ENCODE measurements at places on chromosomes 13 and 19. TPM values are rescaled to one million over a fixed set of nuclear protein-coding genes. Genes with fewer than 3 reads are reported as not detected.

The MRPL54 gene
- 58.9 TPM for total RNA-seq

The LRFN3 gene
- 11.7 TPM for total RNA-seq

The AKAP11 gene
- 28.4 TPM for total RNA-seq

The CCL25 gene
- not detected for total RNA-seq

The SYNE4 gene
- total RNA-seq: 0.29 TPM

The C19orf18 gene
- total RNA-seq: 2.5 TPM

The NLRP9 gene
- not detected for total RNA-seq

The ZNF28 gene
- total RNA-seq: 9.0 TPM

DNA sequence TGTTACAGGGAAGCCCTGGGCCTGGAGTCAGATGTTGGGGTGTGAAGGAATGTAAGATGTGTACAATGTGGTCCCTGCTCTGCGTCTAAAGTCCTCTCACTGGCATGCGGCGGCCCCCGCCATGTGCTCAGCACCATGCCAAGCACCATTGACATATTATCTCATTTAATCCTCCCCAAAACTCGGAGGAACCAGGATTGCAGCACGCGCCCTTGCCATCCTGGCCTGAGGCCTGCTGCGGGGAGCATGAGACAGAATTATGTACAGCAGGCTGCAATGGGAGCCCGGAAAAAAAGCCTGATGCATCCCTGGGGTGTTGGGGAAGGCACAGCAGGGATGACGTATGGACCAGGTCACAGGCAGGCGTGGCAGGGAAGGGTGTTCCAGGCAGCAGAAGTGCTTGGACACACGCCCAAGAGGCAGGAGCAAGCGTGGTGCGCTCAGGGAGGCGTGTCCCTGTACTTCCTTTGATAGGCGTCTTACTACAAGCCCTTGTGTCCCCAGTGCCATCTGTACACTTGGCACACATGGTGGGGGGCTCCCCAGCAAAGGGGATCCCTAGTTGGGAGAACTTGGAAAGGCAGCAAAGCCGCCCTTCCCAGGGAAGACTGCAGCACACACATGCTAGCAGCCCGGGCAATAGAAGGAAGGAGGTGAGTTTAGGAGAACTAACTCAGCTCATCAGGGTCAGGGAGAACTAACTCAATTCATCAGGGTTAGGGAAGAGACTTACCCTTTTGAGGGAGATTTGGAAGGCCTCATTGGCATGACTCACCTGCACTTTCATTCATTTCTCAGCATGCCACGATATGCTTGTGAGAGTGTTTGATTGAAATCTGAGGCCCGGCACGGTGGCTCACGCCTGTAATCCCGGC lies 3.4 kb downstream of the EVI5L start:
- no peak overlapping the region for H3K4me3 ChIP-seq
- DNase-seq: peak; percentile 92
- peaks cover 30% of the 10 kb centered on the region for H3K4me1 ChIP-seq
- H3K27ac ChIP-seq: no peak overlapping the region
- H3K36me3 ChIP-seq: no peaks in the 10 kb centered on the region

DNA sequence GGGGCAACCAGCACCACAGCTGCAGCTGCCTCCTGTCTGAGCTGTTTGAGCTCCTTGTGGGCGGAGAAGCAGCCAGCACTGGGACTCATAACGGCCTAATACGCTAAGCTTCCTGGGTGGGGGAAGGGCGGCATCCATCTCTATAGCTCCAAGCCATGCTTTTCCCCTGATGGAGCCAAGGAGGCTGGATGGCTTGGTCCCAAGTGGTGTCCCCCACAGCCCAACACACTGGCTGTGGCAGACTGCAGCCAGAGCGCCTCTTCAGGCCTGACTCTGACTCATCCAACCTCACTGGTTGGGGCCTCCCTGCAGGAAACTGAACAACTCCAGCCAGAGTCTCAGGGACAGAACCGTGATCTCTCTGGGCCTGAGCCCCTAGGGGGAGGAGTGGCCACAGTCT lies 537.3 kb downstream of the SUCLA2 start:
- no peak overlapping the region for H3K4me3 ChIP-seq
- no peaks in the 10 kb centered on the region for H3K27me3 ChIP-seq
- DNase-seq: no peak

- H3K27me3 ChIP-seq: peaks cover 25% of the 10 kb centered on the region
- H3K36me3 ChIP-seq: no peaks in the 10 kb centered on the region
- no peak overlapping the region for H3K27ac ChIP-seq
- no peak for DNase-seq
- peaks cover 15% of the 10 kb centered on the region for H3K4me1 ChIP-seq
Observed at GRCh38 chr13:24748061-24748400, 15.9 kb upstream of the RNF17 start.

DNA sequence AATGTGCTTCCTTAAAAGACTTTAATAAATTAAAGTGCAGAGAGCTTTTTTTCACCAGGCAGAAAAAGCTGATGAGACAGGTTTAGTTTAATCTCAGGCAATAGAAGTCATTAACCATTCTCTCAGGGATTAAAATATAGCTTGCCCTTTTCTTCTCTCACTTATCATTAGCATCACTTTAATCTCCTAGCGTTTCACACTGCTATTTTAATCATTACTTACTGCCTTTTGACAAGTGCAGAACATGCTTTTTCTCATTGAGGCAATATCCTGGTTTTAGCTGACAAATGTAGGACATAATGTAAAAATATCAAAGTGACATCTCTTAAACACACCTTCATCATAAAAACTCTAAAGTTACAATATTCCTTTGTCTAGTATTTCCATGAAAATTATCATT lies 94.6 kb downstream of the DACH1 start:
- no peak overlapping the region for H3K4me3 ChIP-seq
- H3K36me3 ChIP-seq: no peaks in the 10 kb centered on the region

DNA sequence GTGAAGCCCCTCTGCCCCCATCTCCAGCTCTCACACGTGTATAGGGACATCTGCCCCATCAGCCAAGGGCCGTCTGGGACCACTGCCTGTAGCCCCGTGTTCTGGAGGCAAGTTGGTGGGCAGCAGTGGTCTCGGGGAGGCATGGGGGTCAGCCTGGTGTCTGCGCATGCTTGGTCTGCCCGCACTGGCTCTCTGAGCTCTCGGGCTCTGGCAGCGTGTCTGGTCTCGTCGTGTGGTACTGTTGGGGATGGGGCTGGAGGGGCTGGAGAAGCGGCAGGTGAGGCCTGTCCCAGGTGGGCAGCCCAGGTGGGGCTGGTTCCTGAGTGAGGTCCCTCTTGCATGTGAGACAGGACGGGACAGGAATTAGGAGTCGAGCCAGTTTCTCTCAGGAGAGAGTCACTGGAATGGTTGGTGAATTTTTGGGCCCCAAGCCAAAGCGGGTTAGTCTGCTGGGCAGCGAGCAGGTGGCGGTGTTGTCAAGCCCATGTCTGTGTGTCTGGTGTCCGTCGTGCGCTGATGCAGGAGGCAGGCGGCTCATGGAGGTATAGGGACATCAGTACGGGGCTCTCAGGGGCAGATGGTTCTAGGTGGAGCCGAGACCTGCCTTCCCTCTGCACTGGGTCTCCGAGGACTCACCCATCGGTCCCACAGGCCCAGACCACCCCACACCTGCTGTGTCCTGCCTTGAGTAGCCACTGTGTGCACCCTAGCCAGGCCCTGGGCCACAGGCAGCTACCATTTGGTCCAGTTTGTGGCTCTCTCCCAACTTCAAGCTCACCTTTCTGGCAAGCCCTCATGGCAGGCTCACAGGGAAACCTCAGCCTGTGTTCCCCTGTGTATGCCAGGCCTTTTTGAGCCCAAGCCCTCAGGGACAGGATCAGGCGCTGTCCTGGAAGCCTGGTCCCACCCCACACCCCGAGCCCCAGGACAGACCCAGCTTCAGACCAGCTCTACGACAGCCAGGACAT lies 18.2 kb downstream of the COMP start:
- H3K4me1 ChIP-seq: no peaks in the 10 kb centered on the region
- no peak overlapping the region for H3K4me3 ChIP-seq
- H3K27me3 ChIP-seq: no peaks in the 10 kb centered on the region
- H3K36me3 ChIP-seq: no peaks in the 10 kb centered on the region
- H3K27ac ChIP-seq: no peak overlapping the region

DNA sequence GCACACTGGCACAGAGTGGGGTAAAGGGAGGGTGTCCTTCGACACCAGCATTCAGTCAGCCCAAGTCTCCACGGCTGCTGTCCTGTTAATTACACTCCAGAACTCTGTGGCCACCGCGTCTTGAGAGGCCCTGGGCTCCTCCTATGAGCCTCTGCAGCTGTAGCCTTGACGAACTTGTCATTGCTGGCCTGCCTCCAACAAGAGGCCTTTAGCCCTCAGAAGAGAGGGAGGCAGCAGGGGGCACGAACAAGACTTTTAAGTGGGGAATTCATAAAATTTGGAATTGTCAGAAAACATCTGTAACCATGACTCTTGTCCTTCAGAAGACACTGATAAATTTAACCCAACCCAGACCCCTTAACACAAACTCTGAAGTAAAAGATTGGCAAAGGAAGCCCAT lies 241.9 kb downstream of the UQCRFS1 start:
- no peaks in the 10 kb centered on the region for H3K4me1 ChIP-seq
- DNase-seq: no peak
- no peaks in the 10 kb centered on the region for H3K27me3 ChIP-seq
- H3K27ac ChIP-seq: no peak overlapping the region
- no peaks in the 10 kb centered on the region for H3K36me3 ChIP-seq

- H3K27me3 ChIP-seq: no peaks in the 10 kb centered on the region
- no peak overlapping the region for H3K27ac ChIP-seq
- no peaks in the 10 kb centered on the region for H3K4me1 ChIP-seq
- H3K36me3 ChIP-seq: no peaks in the 10 kb centered on the region
Observed at GRCh38 chr19:29260477-29261317, 47.7 kb upstream of the UQCRFS1 start.

DNA sequence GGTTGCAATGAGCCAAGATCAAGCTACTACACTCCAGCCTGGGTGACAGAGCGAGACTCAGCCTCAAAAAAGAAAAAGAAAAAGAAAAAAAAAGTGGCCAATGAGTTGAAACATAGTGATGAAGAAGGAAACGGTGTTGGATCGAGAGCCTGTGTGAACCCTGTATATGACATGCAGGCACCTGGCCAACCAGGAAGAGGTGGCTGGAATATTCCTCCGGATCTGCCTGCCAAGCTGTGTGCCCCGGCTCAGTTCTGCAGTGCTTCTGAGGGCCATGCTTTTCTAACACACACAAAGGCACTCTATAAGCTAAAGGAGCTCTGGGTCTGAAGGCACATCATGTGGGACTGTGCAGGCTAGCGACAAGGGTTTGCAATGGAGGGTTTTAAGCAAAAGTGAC lies 3.7 kb upstream of the ZNF444 start:
- DNase-seq: no peak
- no peaks in the 10 kb centered on the region for H3K27me3 ChIP-seq
- H3K27ac ChIP-seq: no peak overlapping the region
- no peak overlapping the region for H3K4me3 ChIP-seq
- peaks cover 11% of the 10 kb centered on the region for H3K4me1 ChIP-seq
- H3K36me3 ChIP-seq: no peaks in the 10 kb centered on the region

DNA sequence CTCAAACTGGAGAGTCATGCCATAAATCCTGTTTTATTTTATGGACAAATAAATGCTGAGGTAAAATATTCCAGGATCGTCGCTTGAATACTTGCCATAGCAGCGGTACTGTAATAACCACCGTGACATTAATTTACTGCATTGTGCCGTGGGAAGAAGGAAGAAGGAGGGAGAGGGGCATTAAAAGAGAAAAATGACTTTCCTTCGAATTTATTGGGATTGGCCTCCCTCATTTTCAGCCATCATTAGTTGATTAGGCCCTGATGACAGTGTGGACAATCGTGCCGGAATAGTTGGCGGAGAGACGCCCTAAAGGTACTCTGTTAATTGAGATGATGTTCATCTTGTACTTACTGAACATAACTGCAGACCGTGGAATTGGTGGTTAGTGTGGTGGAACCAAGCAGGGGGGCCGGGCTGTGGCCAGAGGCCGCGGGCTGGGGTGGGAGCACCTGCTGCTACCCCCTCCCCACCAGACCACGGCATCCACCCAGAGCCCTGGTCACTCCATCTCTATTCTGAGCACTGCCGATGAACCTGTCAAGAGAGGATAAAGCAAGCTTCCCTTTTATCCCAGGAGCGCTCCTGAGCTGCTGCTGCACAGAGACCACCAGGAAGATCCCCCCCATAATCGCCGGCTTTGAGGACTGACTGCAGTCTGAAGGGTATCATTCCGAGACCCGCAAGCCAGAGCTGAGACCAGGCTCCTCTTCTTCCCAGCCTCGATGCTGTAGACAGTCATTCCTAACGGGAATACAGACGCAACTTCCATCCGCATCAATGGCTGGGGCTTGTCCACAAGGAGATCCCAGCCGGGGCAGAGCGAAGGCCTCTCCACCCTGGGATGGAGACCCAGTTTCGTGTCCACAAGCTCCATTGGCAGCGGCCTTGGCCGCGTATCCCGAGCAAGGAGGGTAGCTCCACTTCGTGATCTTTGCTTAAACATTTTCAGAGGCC lies 168.3 kb upstream of the TSHZ3 start:
- no peak overlapping the region for H3K4me3 ChIP-seq
- no peak overlapping the region for H3K27ac ChIP-seq
- H3K4me1 ChIP-seq: no peaks in the 10 kb centered on the region
- DNase-seq: no peak

DNA sequence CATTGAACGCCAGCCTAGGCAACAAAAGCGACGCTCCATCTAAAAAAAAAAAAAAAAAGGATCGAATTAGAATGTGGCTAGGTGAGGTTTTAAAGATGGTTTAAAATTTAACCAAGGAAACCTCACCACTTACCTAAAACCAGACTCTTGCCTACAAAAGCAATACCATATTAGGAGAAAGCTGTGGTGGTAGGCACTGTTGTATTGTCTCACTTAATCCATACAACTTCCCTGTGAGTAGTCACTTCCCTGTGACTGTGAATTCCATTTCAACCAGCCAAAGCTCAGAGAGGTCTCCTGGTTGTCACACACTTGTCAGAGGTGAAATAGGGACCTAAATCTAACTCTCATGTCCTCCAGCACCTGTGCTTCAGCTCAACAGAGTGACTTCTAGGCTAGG lies 15.4 kb downstream of the SHISA2 start:
- H3K27me3 ChIP-seq: peaks cover 4% of the 10 kb centered on the region
- no peak overlapping the region for H3K27ac ChIP-seq
- no peaks in the 10 kb centered on the region for H3K36me3 ChIP-seq
- DNase-seq: no peak
- no peak overlapping the region for H3K4me3 ChIP-seq

DNA sequence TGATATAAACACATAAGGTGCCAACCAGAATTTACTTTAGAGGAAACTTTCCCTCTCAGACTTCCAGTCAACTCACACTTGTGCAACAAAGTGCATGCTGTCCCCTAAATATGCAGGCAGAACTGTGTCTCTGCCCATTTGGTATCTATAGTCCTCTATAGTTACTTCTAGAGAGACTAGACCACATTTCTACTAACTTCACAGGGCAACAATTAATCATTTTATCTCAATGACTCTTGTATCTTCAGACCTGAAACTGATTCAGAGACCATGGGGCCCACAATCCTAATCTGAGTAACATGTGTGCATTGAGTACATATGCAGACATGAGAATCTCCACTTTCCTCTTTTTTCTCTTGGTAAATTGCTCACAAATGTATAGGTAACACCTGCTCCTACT lies 158.1 kb downstream of the ZNF486 start:
- no peak overlapping the region for H3K4me3 ChIP-seq
- H3K27ac ChIP-seq: no peak overlapping the region
- no peak for DNase-seq
- no peaks in the 10 kb centered on the region for H3K27me3 ChIP-seq
- no peaks in the 10 kb centered on the region for H3K36me3 ChIP-seq

- H3K4me3 ChIP-seq: no peak overlapping the region
- H3K4me1 ChIP-seq: peaks cover 2% of the 10 kb centered on the region
- no peaks in the 10 kb centered on the region for H3K36me3 ChIP-seq
- no peaks in the 10 kb centered on the region for H3K27me3 ChIP-seq
- DNase-seq: no peak
- H3K27ac ChIP-seq: no peak overlapping the region
Observed at GRCh38 chr13:44833139-44833538, 156.1 kb downstream of the NUFIP1 start.

GRCh38 chr19:13069415-13070359 lies 33.0 kb downstream of the LYL1 start:
- H3K27ac ChIP-seq: peak overlapping the region; percentile 98
- no peak for DNase-seq
- no peaks in the 10 kb centered on the region for H3K27me3 ChIP-seq

Data from heart left ventricle (tissue), 16 donors.